Effector memory CD4-positive, alpha-beta T cell (primary cell): ENCODE measurements at places on chromosomes 4 and X.

DNA sequence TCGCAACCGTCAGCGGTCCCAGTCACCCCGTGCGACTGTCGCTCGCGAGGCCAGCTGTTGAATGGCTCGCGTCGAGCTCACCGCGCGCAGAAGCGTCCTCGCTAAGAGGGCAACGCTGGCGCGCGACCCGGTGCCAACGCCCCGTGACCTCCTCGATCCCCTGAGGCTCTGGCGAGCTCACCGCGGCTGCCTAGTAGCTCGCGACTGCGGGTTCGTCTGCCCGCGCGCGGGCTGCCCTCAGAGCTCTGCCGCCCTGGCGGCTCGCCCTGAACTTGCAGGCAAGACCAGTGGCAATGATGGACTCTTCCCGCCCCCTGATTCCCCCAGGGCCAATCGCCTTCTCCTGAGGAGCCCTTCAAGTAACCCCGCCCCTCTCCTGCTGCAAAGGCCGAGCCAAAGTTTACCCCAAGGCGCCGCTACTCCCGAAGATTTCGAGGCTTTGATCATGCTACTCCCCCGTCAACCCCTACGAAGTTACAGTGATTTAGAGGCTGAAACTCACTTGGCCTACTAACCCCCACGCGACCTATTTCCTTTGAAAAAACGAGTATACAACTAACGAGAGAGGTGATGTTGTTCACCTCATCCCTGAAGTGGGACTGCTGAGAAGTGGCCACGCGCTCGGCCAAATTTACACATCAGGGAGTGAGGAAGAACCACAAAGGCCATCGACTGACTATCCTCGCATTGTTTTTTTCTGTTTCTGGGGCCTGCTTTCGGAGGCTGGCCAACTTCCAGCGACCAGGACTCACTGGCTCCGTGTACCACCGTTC lies 37.5 kb downstream of the PGRMC1 start:
- H3K27ac ChIP-seq, result no peak overlapping the region
- H3K27me3 ChIP-seq, result no peaks in the 10 kb centered on the region
- H3K36me3 ChIP-seq, result no peaks in the 10 kb centered on the region
- no peaks in the 10 kb centered on the region for H3K4me1 ChIP-seq
- H3K4me3 ChIP-seq, result peak overlapping the region; percentile 22

GRCh38 chr4:4762909-4763821 lies 96.3 kb upstream of the MSX1 start:
- H3K36me3 ChIP-seq, result no peaks in the 10 kb centered on the region
- no peak overlapping the region for H3K27ac ChIP-seq
- H3K4me3 ChIP-seq, result no peak overlapping the region
- no peak for DNase-seq

DNA sequence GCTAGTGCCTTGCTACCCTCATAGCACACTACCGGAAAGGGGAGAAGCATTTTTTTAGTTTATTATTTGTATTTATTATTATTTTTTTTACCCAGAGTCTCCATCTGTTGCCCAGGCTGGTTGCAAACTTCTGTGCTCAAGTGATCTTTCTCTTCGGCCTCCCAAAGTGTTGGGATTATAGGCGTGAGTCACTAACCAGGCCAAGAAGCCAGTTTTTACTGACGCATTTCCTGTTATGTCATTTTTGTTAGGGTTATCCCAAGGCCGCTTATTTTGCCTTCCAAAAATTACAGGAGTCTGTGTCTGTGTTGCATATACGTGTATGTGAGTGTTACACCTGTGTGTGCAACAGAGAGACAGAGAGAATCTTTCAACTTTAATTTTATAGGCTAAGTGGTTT lies 404.5 kb downstream of the GBA3 start:
- H3K27me3 ChIP-seq, result no peaks in the 10 kb centered on the region
- no peak for DNase-seq
- H3K36me3 ChIP-seq, result no peaks in the 10 kb centered on the region
- no peak overlapping the region for H3K27ac ChIP-seq
- no peak overlapping the region for H3K4me3 ChIP-seq

- H3K27ac ChIP-seq, result no peak overlapping the region
- no peak overlapping the region for H3K4me3 ChIP-seq
- H3K36me3 ChIP-seq, result no peaks in the 10 kb centered on the region
- DNase-seq, result no peak
- no peaks in the 10 kb centered on the region for H3K27me3 ChIP-seq
- no peaks in the 10 kb centered on the region for H3K4me1 ChIP-seq
Measured at GRCh38 chrX:72477781-72478181, 94.9 kb downstream of the HDAC8 start.

DNA sequence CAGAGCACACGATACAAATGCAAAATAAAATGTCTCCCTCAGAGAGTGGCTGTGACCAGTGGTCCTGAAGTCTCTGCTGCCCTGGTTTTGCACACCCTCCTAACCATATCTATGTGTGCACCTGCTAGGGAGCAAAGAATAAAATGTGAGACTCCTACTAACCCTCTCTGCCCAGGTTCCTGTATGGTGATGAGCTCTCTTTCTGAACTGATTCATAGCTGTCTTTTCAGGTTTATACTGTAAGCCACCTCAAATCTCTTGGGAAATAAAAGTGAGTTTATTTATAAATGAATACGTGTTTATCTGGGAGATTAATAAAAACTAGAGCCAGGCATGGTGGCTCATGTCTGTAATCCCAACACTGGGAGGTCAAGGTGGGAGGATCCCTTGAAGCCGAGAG lies 126.0 kb upstream of the RBPJ start:
- DNase-seq, result no peak
- H3K27me3 ChIP-seq, result no peaks in the 10 kb centered on the region
- no peaks in the 10 kb centered on the region for H3K36me3 ChIP-seq
- no peak overlapping the region for H3K27ac ChIP-seq

DNA sequence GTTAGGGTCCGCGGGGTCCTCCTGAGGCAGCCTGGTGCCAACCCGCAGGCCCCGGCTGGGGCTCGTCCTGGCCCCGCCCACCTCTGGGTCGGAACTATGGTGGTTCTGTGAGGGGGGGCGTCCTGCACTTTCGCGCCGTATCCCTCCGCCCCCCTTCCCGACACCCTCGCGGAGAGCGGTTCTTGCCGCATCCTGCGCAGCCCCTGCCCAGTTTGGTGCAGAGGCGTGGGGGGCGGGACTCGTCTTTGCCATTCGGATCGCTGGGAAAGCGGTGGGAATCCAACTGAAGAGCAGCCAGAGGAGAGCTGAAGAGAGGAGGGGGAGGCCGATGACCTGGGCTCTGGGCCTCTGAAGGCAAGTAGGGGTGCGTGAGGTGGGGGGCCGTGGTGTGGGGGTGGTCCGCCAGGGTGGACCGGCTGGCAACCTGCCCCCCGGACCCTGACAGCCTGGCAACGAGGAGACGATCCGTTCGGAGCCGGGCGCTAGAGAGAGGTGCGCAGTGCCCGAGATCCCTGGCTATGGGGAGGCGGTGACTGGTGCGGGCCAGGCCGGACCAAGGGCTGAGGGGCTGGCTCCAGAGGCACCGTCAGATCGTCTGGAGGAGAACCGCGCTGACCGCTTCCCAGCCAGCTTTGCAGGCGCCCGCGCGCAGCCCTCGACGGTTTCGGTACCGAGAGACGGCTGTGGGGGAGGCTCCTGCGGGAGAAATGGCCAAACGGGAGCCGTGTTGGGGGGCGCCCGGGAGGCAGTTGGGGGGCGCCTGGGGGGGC lies at the start of gene GPRASP1:
TSS of gene GPRASP1 (plus strand) at position 242 of the 770 bp plus-strand sequence. CDS start 2,431 bp downstream, outside the sequence.
- no peaks in the 10 kb centered on the region for H3K36me3 ChIP-seq
- peaks cover 5% of the 10 kb centered on the region for H3K4me1 ChIP-seq
- H3K4me3 ChIP-seq, result peak within 1 kb of the TSS; percentile 71
- H3K27ac ChIP-seq, result peak within 1 kb of the TSS; percentile 67

GRCh38 chr4:169039251-169039954 lies 29.3 kb upstream of the CBR4 start:
- H3K4me3 ChIP-seq, result no peak overlapping the region
- no peak for DNase-seq
- H3K4me1 ChIP-seq, result no peaks in the 10 kb centered on the region
- H3K27me3 ChIP-seq, result no peaks in the 10 kb centered on the region
- no peak overlapping the region for H3K27ac ChIP-seq
